ENCODE measurements at places on chromosomes 12 and 14. TPM values are rescaled to one million over a fixed set of nuclear protein-coding genes. Genes with fewer than 3 reads are reported as not detected.

DNA sequence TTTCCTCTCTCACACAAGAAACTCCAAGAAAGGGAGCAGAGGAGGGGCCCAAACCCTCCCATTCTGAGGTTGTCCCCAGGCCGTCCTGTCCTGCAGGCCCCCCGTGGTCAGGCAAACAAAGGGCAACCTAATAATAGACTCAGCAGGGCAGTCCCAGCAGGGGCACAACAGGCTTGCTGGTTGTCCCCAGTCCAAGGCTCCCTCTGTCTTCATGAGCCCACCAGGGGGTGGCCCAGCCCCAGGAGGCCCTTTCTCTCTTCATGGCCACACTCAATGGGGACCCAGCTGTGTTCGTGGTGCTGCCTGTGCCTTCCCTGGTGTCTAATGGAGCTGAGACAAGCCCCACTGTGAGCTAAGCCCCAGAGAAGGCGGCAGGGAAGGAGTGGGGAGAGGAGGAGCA, 359.9 kb downstream of the ADGRD1 start:
- no peak for DNase-seq

DNA sequence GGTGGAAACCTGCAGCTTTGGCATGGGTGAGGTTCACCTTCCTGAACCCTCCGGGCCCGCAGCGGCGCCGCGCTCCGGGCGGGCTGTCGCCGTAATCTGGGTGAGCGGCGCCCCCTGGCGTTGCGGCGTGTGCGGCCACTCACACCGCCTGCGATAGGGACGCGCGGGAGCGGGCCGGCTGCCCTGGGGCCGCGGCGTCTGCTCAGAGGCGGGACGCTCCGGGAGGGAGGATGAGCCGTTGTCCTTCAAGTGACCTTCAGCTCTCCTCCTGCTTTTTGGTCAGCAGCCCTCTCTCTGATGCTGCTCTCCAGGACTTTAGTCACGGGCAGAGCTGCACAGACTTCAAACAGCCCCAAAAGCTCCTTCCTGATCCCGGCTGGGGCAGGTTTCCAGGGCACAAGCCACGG, 211.7 kb upstream of the FKBP4 start:
- peak; percentile 80 for DNase-seq

DNA sequence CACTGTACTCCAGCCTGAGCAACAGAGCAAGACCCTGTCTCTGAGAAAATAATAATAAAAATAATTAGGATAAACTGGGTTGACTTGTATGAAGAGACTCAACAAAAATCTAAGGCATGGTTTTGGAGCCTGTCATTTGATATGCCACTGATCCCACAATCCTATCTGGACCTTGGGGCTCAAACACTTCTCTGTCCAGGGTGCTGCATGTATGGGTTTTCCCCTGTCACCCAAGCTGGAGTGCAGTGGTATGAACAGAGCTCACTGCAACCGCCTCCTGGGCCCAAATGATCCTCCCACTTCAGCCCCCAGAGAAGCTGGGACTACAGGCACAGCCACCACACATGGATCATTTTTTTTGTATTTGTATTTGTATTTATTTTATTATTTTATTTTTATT, 5.3 kb upstream of the VSIG10 start:
- no peak for DNase-seq

GRCh38 chr12:100942984-100943749, 148.6 kb downstream of the ANO4 start:
- DNase-seq: no peak

- DNase-seq: no peak
Observed at GRCh38 chr12:97716356-97716755, 253.8 kb downstream of the RMST start.

DNA sequence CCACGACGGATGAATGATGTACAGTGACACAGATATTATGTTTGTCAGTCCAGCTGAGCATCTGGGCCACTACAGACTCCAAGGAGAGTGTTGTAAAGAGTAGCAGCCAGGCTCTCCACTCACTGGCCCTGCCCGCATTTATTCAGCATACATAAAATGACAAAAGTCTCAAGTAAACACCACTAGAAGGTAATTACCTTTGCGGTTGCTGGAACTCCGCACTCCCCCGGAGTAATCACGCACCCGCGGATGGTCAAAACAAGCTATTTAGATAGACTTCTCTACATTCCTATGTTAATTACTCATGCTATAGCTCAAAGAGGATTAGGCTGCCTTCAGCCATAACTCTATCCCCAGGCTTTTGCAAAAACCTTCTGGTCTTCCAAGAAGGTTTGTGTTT, 18.8 kb upstream of the STRAP start:
- no peak for DNase-seq

DNA sequence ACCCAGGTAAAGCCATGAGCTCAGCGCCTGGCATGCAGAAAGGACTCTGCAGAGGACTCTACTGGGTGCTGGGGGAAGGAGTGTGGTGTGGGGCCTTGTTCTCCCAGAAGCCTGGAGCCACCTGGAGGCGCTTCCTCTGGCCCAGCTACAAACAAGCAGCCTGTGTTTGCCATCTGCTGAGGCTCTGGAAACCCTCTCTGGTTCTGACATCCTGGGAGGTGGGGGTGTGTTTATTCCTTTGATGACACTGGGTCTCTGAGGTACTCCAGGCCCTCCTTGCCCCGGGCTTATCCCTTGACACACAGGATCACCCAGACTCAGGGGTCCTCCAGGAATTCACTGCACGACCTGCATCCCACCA, 44.9 kb downstream of the RNF34 start:
- DNase-seq: no peak

- DNase-seq: no peak
Observed at GRCh38 chr12:32264961-32265360, 134.4 kb upstream of the FGD4 start.

- DNase-seq: no peak
Observed at GRCh38 chr14:35159742-35160409, 37.5 kb downstream of the PRORP start.

GRCh38 chr14:75306927-75307699, 28.5 kb downstream of the FOS start:
- DNase-seq: no peak

DNA sequence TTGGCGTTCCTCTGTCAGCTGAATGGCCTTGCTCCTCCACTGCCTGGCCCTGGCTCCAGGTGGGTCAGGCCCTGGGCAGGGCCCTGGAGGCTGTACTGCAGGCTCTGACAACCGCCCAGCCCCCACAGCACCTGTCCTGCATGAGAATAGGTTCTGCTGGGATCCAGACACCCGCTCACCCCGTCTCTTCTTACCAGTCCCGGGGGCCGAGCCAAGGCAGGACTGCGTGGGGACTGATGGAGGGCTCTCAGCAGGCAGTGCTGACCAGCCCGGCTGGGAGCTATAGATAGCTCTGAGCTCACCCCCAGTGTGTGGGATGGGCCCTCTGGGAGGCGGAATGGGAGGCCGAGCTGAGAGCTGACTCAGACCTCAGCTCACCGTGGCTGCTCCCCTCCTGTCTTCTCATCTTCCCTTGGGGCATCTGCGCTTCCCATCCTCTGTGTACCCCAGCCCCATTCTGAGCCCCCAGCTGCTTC, 39.6 kb downstream of the TEAD4 start:
- no peak for DNase-seq

DNA sequence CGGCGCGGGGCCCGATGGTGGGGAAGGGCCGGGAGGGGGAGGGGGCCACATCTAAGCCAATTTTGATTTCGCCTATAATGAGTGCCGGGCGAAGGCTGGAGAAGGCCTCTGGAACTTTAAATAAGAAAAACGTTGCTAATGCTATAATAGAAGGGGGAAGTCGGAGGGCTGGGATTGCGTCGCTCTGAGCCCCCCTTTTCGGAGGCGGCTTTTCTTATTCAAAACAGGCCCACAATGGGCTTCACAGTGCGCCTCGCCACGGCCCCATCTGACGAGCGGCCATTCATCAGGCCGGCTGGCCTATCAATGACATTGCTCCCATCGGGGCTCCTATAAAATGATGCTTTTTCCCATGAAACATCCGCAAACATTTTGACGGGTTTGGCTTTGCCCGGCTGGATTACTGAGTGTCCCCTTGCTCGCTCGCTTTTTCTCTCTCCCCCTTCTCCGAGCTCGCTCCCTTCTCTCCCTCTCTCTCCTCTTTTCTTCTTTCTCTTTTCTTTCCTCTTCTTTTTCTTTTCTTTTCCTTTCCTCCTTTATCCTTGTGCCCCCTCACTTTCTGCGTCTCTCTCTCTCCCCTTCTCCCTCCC, at the start of gene RFX4:
RFX4 (plus strand) TSS at position 364 of the 590 bp plus-strand sequence. CDS start 317 bp downstream, outside the sequence.
- DNase-seq: peak; percentile 34

DNA sequence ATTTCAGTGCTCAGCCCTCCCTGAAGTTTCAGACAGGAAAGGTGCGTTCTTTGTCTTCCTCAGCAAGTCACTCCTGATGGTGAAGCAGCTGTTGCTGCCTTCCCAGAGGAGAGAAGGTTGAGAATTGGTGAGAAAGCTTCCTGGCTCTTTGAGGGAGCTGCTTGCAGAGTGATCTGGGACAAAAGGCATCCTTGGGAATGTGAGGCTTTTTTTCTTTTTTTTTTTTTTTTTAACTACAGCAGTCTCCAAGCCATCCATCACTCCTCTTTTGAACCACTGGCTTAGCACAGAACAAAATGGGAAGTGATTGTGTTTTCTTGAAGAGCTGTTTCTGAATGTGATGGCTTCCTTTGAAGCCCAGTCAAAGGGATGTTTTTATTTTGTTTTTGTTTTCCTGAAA, 120.4 kb upstream of the LRIG3 start:
- no peak for DNase-seq

DNA sequence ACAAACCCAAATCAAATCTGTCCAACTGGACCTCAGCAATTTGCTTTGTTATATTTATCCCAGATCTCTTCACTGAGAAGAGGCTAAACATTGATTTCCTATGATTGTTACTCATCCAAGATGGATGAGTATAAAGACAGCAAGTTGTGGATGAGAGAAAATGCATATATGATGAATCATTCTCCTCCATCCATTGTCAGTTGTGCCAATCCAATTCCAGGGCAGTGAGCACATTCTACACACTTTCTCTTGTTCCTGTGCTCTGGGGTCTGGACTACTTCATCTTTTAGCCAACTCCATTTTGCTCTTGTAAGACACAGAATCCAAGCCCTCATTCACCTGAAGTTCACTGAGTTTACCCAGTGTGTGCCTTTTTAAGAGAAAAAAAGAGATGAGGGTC, 105.7 kb downstream of the GCH1 start:
- no peak for DNase-seq

DNA sequence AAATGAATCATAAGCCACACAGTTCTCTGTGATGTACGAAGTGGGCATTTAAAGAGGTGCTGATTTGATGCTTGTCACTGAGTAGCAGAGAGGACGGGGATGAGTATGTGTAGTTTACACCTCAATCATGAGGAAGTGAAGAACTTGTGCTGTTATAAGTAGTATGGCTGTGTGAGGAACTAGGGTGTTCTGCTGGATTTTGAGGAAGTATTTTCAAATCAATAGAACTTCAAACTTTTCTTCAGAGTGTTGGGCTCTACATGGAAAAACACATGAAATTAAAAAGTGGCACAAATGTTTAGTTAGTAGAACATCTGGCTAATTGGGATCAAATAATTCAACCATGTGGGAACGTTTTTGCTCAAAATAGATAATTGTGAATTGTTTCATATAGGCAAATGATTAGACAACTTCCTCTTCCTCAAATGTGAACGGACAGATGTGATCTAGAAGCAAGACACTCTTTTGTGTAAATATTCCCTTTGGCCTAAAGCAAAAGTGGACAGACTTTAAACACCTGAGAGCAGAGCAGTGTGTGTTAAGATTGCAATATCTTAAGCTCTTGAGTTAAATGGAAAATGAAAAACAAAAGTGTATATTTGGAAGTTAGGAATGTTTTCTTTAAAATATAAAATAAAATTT, 168.5 kb downstream of the NAV3 start:
- DNase-seq: no peak

GRCh38 chr14:58200480-58200841, 512 bp downstream of the ACTR10 start:
- DNase-seq: no peak

GRCh38 chr12:91065396-91065795, 7.6 kb upstream of the KERA start:
- DNase-seq: no peak

- DNase-seq: peak; percentile 1
Observed at GRCh38 chr12:85029456-85029855, 6.6 kb downstream of the TSPAN19 start.

GRCh38 chr12:114500131-114500530, 94.2 kb upstream of the TBX5 start:
- DNase-seq: no peak

- DNase-seq: no peak
Observed at GRCh38 chr12:108629824-108630476, 3.7 kb downstream of the SELPLG start.

DNA sequence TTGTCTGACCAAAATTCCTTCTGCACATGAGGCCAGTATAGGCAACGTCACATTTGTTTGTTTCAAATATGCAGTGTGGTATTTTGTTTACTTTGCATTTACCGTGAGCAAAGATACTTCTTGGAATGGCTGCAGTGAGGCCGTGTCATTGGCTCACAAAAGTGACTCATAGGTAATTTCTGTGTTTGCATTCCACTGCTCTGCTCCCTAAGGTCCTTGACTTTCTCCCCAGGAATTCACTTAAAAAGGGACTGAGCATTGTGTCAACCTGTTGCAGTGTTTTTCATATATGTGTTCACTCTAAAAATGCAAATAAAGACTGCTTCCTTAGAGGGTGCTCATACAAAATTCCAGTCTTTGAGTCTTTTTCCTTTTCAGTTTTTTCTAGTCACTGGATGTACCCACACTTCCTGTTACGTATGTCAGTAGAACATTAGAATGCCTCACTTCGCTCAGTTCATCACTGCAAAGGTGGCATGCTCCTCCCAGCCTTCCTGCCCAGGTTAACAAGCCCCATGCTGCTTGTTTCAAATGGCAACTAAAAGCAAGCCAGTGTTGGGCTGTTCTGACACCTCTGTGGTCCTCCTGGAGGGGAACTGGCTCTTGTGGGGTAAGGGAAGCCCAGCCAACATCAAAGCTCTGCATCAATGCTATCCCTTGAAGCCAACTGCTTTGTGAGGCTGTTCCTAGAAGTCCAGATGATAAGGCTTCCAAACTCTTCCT, 9.1 kb downstream of the C12orf76 start:
- DNase-seq: no peak

- no peak for DNase-seq
Observed at GRCh38 chr12:93003531-93004239, 74.6 kb upstream of the EEA1 start.

DNA sequence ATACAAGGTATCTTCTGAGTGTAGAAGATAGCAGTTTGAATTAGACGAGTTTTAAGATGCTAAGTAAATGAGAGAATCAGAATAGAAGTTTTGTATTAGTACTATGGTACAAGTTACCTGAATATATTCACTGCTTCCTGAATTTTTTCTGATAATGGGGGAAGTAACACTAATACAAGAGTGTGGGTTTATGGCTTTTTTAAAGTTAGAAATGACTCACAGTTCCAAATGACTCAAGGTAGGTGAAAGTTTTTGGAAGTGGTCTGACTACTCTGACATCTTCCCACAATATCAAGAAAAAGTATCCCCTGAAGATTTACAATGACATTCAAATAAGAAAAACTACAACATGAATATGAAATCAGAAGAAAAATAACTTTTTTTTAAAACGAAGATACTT, 123.7 kb upstream of the GARIN6 start:
- DNase-seq: no peak

Gene ADAM21
- total RNA-seq: under 0.01 TPM

Gene SIX4
- total RNA-seq: 0.41 TPM

Gene M6PR
- 97.4 TPM for total RNA-seq

Gene IRAK3
- total RNA-seq: 4.1 TPM

Gene GALNT6
- under 0.01 TPM for total RNA-seq
